Stimulated activated CD8-positive, alpha-beta memory T cell treated with anti-CD3 and anti-CD28 coated beads, Interleukin-4, amount 100 ng/mL, for 1 hour (primary cell): ENCODE measurements at places on chromosomes 16 and 17.

DNA sequence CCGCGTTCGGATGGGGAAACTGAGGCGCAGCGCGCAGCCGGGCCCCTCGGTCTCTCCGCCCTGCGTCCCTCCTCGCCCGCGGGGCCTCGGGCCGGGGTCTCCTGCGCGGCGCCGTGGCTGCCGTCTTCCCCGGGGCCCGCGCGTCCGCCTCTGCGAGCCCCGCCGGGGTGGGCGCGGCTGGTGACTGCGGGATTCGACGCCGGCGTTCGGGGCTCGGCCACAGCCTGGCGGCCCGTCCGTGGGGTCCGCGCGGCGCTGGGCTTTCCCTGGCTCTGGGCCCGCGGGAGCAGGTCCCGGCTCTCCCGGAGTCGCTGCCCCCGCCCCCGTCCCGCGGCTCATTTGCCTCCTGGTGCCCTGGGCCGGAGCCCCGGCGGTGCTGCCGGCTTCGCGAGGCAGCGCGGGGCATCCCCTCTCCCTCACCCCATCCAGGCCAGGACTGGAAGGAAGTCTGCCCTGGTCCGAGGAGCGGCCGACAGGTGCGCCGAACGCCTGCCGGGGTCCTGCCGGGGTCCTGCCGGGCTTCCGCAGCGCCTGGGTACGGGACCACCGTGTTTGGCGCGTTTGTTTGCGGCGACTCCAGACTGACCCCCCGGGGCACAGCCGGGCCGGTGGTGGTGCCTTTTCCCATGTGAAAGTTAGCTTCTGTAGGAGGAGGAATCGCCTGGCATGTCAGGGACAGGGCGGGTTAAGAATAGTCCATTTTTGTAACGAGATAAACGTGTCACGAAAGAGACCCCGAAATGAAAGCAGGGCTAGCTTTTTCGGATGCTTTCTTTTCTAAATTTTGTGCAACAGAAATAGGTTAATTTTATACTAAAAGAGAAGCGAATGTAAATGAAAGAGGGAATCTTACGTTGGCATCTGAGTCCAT, 671 bp downstream of the CHMP6 start:
- DNase-seq = no peak

GRCh38 chr17:48600244-48601098, 4.3 kb downstream of the HOXB6 start:
- no peak for DNase-seq

- DNase-seq = no peak
Observed at GRCh38 chr17:1123921-1124715, 55.7 kb downstream of the ABR start.

- no peak for DNase-seq
Observed at GRCh38 chr17:59439741-59440211, 108.3 kb downstream of the YPEL2 start.

DNA sequence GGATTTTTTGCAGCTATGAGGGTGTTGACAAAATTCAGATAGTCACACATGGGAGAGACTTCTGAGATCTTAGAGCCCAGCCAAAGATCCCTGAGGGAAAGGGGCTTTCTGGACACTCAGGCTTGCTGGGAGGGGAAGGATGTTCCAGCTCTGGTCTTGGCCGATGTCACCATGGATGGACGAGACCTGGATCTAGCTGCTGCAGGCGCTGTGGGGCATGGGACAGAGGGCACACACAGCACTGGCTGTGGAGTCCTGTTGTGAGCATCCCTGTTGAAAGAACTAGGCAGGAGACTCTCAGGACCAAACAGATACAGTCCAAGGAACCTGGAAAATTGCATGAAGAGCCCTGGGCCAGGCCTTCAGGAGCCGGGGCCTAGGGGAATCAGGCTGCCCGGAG, 80.1 kb upstream of the SDK2 start:
- no peak for DNase-seq

- DNase-seq = no peak
Observed at GRCh38 chr16:22912654-22913053, 98.7 kb downstream of the HS3ST2 start.

- no peak for DNase-seq
Observed at GRCh38 chr17:74565126-74565525, 2.2 kb downstream of the CD300H start.

DNA sequence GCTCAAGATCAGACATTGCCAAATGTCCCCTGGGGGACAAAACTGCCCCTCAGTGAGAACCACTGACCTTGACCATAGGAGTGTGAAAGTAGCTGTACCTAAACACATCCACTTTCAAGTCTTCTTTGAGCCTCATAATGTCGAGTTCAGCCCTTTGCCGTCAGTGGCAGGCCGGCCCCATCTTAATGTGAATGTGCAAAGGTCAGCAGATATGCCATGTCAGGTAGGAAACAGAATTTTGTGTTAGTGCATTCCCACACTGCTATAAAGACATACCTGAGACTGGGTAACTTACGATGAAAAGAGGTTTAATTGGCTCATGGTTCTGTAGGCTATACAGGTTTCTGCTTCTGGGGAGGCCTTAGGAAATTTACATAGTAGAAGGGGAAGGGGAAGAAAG, 95.1 kb upstream of the PIRT start:
- DNase-seq = no peak

- no peak for DNase-seq
Observed at GRCh38 chr17:8918807-8919465, 46.6 kb downstream of the PIK3R5 start.

GRCh38 chr17:2042933-2043332, 1.1 kb downstream of the OVCA2 start:
- no peak for DNase-seq

GRCh38 chr16:87471278-87472141, 21.3 kb downstream of the ZCCHC14 start:
- no peak for DNase-seq

- no peak for DNase-seq
Observed at GRCh38 chr17:68210570-68211315, 37.1 kb upstream of the AMZ2 start.

DNA sequence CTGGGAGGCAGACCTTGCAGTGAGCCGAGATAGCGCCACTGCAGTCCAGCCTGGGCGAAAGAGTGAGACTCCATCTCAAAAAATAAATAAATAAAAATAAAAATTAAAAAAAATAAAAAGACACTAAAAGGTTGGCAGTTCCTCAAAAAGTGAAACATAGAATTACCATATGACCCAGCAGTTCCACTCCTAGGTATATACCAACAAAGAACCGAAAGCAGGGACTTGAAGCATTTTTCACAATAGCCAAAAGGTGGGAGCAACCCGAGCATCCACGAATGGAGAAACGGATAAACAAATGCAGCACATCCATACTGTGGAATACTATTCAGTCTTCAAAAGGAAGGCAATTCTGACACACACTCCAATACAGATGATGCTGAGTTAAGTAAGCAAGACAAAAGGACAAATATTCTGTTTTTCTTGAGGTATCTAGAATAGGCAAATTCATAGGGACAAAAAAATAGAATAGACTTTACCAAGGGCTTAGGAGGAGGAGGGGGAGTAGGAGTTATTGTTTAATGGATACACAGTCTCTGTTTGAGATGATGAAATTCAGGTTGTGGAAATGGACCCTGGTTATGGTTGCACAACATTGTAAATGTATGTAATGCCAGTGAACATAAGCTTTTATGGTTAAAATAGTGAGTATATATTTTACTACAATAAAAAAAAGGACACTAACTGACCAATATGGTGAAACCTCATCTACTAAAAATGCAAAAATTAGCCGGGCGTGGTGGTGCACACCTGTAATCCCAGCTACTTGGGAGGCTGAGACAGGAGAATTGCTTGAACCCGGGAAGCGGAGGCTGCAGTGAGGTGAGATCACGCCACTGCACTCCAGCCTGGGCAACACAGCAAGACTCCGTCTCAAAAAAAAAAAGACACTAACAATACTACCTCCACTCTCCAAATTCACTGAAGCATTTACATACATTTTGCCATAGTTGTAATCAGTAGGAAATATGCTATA, 27.0 kb upstream of the SLC35B1 start:
- no peak for DNase-seq
